ENCODE measurements at places on chromosomes 6 and 20.

GRCh38 chr6:110408901-110409300 is 6.5 kb downstream of the DDO start:
- no peak for DNase-seq

DNA sequence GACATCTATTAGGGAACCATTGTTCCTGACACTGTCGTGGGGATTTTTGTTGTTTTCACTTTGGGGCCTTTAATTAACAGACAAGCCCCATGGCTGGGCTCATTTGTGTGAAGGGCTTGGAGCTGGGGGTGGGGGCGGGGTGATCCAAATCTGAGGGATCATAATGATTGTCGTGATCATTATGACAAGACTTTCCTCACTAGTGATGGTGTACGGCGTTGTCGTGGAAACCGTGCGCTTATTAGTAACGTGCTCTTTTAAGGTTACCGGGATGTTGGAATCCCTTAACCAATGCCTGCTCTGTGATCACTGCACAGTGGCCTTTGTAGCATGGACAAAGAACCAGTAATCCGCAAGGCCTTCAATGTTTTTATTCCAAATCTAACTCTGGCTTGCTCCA is 18.6 kb downstream of the PDYN start:
- DNase-seq: no peak

- DNase-seq: no peak
Observed at GRCh38 chr6:43738877-43739641, 31.0 kb upstream of the VEGFA start.

- DNase-seq: no peak
Observed at GRCh38 chr20:5046656-5047339, 45.5 kb upstream of the SLC23A2 start.

GRCh38 chr6:139523986-139524385 is 149.5 kb upstream of the CITED2 start:
- DNase-seq: no peak

- no peak for DNase-seq
Observed at GRCh38 chr20:57309544-57310115, 20.0 kb upstream of the SPO11 start.

DNA sequence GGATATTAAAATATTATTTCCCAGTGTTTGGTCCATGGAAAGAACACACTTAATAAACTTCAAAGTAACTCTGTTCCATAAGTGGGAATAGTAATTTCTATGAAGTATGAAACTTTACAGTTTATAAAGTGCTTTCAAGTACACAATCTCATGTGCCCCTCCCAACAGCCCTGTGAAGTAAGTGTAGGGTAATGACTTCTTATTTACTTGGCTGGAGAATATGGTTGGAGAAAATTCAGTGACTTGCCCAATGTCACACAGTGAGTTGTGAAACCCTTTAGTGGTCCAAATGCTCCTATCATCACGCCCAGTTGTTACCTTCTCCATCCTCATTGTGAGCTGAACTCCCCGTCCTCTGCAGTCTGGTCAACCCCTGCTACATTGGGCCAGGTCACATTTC is 141.2 kb downstream of the PDE7B start:
- no peak for DNase-seq

DNA sequence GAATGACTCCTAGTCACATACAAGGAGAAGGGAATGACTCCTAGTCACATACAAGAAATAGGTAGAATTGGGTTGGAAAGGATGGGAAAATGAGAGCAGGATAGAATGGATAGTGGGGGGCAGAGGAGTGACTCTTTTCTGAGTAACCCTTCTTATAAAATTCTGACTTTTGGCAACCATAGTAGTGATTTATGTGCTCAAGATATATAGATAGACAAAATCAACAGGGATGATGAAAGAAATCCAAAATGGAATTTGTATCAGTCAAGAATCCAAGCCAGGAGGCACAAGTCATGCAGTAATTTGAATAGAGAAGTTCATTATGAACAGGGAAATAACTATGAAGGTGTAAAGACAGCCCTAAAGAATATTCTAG is 41.7 kb downstream of the ADAT2 start:
- no peak for DNase-seq

Data from MM.1S (cell line).